ENCODE measurements at places on chromosomes 4 and X.

GRCh38 chrX:111372086-111372485 lies 39.9 kb downstream of the DCX start:
- no peak for DNase-seq

DNA sequence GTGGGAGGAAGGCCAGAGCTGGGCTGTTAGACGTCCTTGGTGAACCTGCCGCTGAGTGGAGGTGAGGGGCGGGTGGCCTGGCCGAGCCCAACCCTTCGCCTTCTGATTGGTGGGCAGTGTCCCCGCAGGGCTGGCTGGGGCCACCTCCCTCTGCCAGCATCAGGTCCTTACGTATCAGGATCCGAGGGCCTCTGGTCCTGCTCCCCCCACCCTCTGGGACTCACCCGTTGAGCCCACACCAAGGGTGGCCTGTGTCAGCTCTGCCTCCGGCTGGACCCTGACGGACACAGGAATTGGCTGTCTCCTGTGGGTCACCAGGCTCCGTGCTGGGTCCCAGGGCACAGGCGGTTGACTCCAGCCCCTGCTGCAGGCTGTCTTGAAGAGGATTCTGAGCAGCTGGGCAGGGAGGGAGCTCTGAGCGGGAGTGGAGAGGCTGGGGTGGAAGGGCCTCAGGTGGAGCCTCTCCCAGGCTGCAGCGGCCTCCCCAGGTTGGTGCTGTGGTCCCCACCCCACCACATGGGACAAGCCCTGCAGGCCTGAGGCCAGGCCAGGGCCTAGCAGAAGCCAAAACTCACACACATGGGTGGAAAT lies 58.4 kb upstream of the NKX1-1 start:
- no peak for DNase-seq

GRCh38 chr4:113646442-113646822 lies 115.1 kb downstream of the CAMK2D start:
- DNase-seq = no peak

DNA sequence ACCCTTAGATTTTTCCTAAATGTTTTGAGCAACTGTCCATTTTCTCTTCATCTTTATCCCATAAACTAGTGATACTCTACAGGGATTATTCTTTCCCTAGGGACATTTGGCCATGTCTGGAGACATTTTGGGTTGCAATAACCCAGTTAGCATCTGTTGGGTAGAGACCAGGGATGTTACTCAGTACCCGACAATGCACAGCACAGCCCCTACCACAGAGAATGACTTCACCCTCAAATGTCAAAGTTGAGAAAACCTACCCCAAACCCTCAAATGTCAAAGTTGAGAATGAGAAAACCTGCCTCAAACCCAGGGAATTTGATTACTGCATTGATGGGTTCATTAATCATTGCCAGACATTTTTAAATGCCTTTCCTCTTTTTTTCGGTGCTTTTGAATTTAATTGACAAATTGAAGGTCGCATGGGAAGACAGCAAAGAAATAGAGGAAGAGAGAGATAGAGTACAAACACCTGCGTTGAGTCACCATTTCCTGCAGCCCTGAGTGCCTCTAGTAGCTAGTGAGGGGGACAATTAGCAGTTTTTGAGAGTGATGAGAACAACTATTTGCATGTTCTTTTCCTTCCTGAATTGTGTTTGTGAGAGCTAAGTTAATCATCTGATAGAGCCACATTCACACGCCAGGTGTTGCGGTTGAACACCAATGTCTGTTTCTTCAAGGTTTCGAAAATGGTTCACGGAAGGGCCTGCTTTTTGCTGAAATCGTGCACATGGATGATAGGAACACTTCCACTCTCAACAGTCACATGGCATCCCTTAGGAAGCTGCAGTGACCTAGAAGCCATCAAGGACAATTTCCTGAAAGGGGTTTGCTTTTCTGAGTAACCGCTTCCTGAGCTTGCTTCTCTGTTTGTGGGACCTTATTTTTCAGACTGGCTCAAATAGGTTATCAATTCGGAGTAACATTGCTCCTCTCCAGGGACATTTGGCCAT lies 203.9 kb upstream of the VCX3A start:
- no peak for DNase-seq

- DNase-seq = no peak
Measured at GRCh38 chrX:88944661-88945060, 197.6 kb downstream of the CPXCR1 start.

DNA sequence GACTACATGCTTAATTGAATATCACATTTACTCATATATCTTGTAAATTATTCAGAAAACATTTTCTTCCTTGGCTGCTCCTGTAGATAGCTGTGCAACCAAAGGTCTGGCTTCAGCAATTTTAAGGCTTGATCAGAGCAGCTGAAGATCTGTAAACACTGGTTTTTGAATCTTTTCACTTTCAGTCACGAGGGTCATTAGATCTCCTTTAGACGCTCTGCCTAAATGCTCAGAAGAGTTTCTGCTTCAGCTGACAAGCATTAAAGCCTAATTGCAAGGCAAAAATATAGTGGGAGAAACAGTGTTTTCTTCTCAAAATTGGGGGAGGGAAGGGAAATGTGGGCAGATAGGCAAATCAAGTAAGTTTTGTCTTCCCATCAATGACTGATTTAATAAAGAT lies 25.7 kb downstream of the TRPC5 start:
- DNase-seq = no peak

DNA sequence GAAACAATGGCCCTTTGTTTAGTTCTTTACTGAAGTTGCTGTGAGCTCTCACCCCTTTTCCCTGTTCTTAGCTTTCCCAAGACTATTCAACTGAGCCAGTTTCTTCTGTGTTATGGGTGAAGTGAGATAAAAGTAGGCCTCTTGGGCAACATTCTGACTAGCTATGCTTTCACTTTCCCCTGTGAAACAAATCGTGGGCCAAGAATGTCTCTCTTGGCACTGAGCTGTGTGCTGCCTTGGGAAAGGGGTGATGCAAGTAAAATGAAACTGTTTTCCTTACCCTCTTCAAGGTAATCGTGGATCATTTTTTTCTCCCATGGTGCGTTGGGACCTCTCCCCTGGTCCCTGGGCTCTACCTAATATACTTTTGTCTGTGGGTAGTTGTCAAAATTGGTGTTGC lies 653.9 kb upstream of the MAGEB2 start:
- no peak for DNase-seq

GRCh38 chr4:70838204-70838603 lies 1.5 kb downstream of the GRSF1 start:
- no peak for DNase-seq

DNA sequence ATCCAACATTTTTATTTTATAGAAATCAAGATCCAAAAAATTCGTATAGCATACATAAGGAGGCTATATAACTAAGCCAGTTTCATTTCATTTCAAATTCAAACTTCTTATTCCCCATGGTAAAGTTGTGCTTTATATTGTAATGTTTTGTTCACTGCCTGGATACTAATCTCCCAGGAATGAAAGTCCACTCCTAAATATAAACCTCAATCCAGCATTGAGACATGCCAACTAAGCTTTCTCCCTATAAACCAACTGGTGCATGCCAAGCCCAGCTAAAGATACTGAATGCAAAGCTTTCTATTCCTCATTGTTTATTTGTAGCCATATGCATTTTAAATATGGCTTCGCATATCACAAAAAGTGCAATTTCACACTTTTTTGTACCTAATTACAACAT lies 63.8 kb upstream of the INPP4B start:
- DNase-seq = no peak

- DNase-seq = no peak
Measured at GRCh38 chr4:1027915-1028238, 16.5 kb downstream of the FGFRL1 start.

DNA sequence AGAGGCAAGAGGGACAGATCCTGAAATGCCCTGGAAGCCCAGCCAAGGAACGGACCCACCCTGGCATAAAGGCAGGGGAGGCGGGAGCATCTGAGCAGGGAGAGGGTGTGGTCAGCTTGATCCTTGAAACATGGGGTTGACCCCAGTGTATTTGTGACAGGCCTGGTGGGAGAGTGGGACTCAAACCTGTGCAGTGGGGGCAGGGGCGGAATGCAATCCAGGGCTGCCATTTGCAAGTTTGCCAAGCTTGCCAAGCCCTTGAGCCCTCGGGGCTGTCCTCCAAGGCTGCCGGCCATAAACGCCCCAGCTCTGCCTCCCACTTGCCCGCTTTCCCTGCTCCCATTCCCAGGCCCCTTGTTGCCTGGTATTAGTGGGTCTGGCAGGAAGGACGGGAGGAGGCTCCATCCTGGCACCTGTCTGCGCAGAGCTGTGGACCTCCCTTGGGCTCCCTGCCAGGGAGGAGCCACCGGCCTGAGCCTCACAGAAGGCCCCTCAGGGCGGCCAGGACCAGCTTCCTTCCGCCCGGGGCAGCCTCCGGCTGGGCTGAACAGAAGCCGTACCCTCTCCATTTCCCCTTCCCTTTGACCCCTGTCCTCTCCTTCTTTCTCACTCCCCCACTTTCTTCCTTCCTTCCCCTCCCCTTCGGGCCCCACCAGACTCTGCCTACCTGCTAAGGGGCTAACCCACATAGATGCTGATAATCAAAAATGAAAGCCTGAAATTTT lies 661 bp downstream of the S100P start:
- DNase-seq = no peak

- DNase-seq = no peak
Measured at GRCh38 chr4:182206916-182207315, 36.3 kb upstream of the TENM3 start.

DNA sequence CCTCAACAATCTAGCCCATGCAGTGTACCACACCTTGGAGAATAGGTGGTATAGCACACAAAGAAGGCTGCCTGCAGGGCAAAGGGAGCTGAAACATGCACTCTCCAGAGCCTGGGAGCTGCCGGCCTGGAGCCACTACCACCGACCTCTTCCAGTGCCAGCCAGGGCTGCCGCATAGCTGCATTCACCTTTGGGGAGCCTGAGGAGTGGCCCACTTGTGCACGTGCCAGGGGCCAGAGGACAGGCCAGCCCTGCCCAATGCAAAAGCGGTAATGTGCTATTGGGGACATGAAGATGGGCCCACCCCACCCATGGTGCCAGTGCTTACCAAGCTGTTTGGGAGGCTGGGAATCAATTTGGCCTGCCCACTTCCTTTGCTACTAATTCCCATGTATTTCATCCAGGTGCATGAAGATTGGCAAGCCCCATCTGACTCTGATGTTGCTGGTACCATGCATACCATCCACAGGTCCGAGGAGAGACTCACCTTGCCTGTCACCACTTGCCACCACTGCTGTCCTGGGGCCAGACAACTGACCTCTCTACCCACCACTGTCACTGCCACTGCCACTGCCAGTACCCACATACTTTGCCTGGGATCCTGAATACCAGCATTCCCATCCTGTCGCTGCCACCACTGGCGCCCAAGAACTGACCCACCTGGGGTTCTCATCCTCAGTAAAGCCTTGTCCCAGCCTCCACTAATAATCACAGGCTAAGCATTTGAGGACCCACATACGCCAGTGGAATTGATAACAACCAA lies 506.9 kb downstream of the MAGEB5 start:
- DNase-seq = no peak

All from Panc1 (cell line).